ENCODE measurements at places on chromosomes 2 and 18.

DNA sequence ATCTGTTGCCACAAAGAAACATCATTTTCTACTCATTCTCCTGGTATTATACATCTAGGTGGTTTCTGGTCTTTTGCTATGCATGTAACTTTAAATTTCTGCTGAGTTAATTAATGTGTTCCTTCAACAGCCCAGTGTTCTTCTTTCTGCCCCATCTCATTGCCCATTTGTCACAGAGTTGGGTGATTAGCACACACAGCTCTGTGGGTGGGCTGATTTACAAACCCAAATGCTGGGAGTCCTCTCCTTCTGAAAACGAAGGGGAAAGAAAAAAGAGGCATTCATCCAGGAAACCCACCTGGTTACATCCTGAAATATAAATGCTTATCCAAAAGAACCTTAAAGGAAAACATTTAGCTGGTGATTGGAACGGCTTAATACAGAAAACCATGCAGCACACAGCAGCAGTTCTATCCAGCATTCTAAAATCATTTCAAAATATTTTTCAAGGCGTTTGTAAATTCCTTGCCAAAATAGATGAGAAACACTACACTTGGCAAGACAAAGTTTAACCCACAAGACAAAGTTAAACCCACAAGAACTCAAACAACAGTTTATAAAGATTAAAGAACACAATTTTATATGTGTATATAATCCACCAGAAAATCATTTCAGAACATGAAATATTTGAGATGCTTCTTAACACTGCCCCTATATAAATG, 177.9 kb downstream of the ANTXR1 start:
- DNase-seq = no peak

GRCh38 chr2:103818176-103818575, 1035.7 kb upstream of the POU3F3 start:
- no peak for DNase-seq

- DNase-seq = peak; percentile 69
These were observed 141.9 kb upstream of the LGALSL start for GRCh38 chr2:64311948-64312621.

- peak; percentile 58 for DNase-seq
These were observed 409.5 kb upstream of the FIGN start for GRCh38 chr2:164145093-164145987.

DNA sequence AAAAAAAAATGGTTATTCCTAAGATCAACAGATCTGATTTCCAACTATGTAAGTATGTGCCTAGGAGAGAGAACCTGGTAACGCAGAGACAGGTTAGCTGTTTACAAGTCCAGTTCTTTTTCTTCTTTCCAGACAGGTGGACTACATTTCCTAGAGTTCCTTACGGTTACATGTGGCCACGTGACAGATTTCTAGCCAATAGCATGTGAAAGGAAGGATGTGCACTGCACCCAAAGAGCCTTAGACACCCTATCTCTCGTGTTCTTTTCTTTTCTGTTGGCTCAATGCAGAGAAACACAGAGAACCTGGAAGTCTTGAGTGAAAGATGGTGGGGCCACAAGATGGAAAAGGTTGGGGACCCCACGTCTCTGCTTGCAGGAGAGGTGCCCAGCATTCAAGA, 375.9 kb downstream of the TNS1 start:
- no peak for DNase-seq

DNA sequence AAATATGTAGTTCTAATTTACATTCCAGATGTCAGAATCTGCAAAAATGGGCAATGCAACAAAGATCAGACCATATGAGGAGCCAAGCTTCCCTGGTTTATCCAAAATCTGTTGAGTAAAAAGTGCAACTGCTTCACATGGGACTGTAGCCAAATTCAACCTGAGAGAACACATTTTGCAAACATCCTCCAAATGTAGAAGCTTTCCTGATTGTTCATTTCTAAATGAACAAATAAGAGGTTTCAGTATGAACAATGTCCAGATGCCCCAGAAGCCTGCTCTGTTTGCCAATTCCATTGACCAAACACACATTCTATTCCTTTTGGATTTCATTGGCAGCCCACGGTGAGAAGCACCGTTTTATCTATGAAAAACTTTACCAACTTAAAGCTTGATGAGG, 117.9 kb upstream of the OSR1 start:
- no peak for DNase-seq

DNA sequence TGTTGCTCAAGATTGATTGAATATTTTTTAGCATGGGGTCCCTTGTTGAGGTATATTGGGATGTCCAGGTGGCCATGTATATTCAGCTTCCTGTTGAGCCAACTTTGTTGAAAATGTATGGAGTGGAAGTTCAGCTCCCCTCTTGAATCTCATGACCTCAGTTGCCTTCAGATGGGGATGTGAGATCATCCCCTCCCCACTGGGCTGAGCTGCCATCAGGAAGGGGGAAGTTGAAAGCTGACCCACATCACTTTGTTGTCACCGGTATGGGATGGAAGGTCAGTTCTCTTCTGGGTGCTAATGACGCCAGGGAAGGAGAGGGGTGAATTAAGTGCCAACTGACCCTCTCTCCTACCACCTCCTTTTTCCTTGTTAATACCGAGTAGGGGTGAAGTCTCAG, 33.9 kb downstream of the ACOXL start:
- DNase-seq = no peak

DNA sequence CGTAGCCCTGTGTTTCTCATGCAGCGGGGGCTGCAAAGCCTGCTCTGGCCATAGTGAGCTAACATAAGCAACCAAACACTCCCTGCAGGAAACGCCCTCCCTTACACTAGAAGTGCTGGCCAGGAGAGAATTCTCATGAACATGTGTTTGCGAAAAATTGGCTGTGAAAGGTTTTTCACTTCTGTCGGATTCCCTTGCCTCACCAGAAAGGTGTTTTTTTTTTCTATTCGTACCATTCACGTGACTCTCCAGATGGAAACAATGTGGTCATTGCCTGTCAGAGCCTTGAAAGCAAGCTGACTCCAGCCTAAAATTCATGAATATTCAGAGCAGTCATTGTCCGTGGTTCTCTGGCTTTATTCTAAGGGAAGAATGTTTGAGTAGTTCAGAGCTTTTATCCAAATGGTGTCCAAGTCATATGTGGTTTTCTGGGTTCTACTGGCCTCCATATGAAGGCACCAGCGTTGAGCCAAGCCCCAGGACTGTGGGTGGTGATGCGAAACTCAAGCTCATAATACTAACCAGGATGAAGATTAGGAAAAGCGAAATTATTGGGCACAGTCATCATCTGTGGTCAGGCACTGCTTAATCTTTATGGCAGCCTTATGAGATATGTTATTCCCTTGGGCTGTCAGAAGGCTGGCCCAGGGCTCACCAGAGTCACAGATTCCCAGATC, 236.4 kb downstream of the ALPK2 start:
- DNase-seq = no peak

GRCh38 chr2:217827430-217828201, 175.2 kb downstream of the TNS1 start:
- no peak for DNase-seq

GRCh38 chr2:66438891-66439811, 4.2 kb downstream of the MEIS1 start:
- no peak for DNase-seq

- DNase-seq = no peak
These were observed 149.0 kb upstream of the CYP1B1 start for GRCh38 chr2:38224821-38225437.

DNA sequence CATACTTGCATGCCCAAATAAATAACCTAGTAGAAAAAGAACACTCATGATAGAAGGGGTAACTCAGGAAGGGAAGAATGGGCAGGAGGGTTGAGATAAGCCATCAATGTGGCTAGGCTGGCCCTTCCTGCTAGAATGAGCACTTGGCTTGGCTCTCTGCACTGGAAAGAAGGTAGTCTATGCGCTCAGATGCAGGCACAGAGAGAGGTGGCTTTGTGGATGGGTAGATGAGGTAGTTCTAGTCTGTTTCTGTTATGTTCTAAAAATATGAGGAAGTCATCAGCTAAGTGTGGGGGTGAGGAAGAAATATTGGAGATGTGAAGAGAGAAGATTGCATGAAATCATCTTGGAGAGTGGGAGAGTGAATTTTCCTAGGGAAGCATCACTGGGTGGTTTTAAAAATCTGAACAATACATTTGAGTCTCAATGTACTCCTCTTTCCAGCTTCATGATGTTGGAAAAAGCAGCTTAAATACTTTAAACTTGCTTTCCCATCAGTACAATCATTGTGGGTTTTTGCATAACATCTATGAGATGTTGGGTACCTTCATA, 357.1 kb downstream of the CNTNAP5 start:
- DNase-seq = no peak

DNA sequence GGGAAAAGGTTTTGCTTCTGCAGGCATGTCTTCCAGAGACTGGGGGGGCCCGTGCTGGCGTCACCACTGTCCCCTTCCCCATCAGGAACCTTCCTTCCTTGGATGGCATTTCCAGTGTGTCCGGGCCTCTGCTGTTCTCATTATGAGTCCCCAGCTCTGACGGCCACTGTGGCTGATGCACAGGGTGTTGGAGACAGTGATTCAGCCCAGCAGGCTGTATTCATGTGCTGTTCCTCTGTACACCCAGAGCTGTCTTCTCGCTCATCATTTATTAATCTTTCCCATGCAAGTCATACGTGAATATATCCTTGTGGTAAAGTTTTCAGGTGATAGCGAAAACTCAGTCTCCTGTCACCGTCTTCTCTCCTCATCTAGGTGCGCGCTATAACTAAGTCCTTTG, 57.7 kb downstream of the ASAP2 start:
- no peak for DNase-seq

DNA sequence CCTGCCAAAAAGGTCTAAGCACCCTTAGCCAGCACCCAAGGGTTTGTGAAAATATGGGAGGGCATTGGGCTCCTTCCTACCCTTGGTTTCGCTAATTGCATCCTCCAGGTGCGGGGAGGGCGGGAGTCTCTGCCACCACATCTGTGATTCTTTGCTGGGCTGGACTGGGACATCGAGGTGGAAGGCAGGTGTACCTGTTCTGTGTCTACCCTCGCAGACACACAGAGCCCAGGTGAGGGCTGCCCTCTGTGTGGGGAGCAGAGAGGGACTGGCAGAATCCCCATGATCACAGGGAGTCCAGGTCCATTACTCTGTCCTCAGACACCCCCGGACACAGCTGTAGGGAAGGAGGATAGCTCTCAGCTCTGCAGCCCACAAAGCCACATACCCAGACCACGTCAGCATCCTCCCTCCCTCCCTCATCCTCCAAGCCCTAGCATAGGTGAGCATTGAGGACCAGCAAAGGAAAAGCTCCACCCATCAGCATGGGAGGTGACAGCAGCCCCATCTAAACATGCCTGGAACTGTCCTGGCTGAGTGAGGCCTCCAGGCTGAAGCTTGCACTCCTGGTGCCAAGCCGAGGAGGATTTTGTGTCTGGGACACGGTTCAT, 49.8 kb downstream of the PLB1 start:
- DNase-seq = no peak

DNA sequence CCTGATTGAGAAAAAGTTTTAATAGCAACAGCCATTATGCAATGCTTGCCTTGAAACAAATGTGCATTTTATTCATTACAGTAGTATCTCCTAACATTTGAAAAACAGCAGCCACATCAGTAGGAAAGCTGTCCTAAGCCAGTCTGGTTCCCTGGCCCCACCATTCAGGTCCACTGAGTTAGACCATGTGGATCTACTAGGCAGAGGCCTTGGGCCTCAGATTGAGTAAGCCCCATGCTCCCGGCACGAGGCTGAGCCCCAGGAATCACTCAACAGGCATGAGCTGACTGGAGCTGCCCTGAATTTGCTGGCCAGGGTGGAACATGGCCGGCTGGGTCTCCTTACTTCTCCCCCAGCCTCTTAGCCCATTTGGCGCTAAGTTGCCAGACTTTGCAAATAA, 103.4 kb downstream of the ZFP36L2 start:
- no peak for DNase-seq

DNA sequence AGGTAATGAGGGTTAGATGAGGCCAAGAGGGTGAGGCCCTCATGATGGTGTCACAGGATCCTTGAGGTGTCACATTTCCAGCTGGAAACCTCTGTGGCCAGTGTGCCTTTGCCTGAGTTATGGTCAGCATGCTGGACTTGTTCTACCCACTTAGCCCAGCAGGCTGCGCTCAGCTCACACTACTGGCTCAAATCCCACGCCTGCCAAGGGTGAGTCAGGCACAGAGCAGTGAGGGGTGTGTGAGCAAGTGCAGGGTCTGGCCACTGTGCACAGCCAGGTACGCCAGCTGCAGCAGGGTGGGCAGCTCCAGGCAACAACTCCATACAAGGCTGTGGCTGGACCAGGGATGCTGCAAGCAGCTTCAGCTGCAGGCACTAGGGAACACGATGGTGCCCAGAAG, 616.6 kb upstream of the FSHR start:
- DNase-seq = no peak

DNA sequence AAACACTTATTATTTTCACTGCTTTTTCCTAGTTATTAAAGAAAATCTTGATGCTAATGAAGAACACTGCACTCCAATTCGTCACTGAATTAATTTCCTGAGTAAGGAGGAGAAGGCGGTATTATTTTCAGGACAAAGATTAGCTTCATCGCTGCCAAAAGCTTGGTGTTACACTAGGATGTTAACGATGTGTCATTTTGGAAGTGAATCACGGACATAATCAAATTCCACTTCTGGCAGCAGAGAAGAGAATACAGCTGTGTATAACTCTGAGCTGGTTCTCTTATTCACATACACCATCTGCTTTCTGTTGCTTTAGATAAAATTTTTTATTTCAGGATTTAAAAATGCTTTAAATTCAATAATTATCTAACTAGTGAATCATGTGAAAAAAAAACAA, 74.1 kb downstream of the SCG2 start:
- peak; percentile 49 for DNase-seq

- DNase-seq = no peak
These were observed 218.7 kb downstream of the RBM43 start for GRCh38 chr2:151042964-151043363.

GRCh38 chr2:171267855-171268629, 107.3 kb upstream of the TLK1 start:
- no peak for DNase-seq

- no peak for DNase-seq
These were observed 61.0 kb downstream of the PXDN start for GRCh38 chr2:1683297-1683696.

DNA sequence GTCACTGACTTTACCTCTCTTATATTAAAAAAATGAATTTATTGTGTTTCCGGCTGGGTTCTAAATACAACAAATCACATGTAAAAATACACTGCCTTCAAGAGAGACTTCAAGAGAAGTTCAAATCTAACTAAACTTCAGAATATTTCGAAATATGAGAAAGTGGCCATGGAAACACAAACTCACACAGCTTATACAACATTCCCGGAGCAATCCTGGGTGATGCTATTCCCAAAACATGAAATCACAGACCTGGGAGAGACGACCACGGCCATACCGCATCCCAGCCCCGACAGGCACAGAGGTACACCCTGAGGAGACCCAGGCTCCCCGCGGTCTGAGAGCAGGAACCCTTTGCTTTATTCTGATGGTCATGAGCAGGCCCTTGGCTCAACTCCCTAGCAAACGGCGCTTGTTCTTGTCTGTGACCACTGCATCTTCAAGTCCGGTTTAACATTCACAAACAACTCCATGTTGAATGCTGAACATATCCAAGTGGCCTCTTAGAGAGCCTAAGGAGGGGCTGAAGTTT, 185.4 kb upstream of the REV1 start:
- no peak for DNase-seq
